ENCODE measurements at places on chromosomes 2 and 18. TPM values are rescaled to one million over a fixed set of nuclear protein-coding genes. Genes with fewer than 3 reads are reported as not detected.

The TMEM178A gene
- 0.97 TPM for total RNA-seq

The DLX1 gene
- not detected for total RNA-seq

The MEP1B gene
- not detected for total RNA-seq

The ARHGAP28 gene
- 3.7 TPM for total RNA-seq

The CCL20 gene
- total RNA-seq = not detected

The RNMT gene
- total RNA-seq = 35.2 TPM

The PSMA8 gene
- not detected for total RNA-seq

The STARD6 gene
- not detected for total RNA-seq

The SNORC gene
- 0.78 TPM for total RNA-seq

The IGFBP5 gene
- 187 TPM for total RNA-seq

The MAP3K19 gene
- total RNA-seq = not detected

GRCh38 chr2:9941196-9941995 lies 10.1 kb upstream of the GRHL1 start:
- no peak for DNase-seq

DNA sequence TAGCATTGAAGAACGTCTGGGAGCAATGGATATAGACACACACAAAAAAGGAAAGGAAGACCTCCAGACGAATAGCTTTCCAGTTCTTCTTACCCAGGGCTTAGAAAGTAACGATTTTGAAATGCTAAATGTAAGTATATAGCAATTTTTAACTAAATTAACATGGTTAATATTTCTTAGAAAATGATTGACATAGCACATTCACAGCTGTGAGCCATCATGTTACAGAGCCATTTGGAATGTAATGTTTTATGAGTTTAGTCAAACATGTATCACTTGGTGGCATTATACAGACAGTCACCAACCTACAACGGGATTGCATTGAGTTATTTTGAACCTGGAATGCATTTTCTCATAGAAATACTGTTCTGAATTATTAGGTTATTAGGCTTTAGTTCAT lies 35.1 kb downstream of the WDR43 start:
- DNase-seq = no peak

DNA sequence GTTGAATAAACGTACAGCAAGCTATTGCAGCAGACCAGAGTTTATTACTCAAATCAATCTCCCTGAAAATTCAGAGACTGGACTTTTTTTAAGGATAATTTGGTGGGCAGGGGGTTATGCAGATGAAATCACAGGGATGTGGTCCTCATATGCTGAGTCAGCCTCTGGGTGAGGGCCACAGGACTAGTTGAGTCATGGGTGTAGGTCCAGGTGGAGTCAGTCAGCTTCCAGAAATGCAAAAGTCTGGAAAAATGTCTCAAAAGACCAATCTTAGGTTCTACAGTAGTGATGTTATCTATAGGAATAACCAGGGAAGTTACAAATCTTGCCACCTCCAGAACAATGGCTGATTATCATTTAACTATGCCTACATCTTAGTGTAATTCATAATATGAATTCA lies 51.1 kb downstream of the ARHGEF33 start:
- DNase-seq = no peak

DNA sequence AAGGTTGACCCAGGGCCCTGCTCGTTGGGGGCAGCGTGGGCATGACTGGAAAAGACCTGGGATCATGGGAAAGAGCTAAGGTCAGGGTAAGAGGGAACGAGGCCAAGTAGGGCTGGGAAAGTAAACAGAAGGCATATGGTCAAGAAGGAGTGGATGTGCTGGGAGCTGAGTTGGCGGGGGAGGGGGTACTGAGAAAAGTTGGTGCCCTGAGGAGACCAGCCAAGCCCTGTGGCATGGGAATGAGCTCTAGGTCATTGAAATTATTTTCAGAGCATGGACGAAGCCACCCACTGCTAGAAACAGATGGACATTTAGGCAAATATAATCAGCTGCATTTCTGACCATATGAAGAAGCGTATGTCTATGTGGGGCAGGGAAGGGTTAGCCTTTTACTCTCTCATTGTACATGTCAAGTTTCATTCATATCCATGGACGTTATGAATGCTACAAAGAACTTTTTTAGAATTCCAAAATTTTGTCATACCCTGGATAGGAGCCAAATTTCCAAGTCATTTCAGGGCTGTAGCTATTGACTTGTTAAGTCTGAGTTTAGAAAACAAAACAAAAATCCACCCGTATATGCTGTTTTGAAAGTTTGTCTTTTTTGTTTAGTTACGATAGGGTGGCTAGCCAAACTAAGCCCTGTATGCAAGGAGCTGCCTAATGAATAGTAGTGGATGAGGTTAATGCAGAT lies 19.1 kb downstream of the MAPRE2 start:
- no peak for DNase-seq

DNA sequence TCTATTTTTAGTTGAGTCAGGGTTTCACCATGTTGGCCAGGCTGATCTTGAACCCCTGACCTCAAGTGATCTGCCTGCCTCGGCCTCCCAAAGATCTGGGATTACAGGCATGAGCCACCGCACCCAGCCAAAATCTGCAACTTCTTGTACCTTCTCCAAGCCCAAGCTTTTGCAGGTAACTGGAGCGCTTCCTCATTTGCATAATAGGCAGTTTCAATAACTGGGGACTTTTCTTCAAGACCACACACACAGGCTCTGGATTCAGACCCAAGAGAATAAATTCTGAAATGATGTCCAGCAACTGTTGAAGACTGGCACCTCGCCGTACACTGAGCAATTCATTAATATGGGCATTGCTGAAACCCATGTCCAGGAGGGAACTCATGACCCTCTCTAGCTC lies 2.8 kb downstream of the MTERF4 start:
- no peak for DNase-seq

- no peak for DNase-seq
Measured at GRCh38 chr2:28747714-28748113, 3.9 kb upstream of the PPP1CB start.

GRCh38 chr2:12890066-12890465 lies 173.3 kb downstream of the TRIB2 start:
- no peak for DNase-seq

DNA sequence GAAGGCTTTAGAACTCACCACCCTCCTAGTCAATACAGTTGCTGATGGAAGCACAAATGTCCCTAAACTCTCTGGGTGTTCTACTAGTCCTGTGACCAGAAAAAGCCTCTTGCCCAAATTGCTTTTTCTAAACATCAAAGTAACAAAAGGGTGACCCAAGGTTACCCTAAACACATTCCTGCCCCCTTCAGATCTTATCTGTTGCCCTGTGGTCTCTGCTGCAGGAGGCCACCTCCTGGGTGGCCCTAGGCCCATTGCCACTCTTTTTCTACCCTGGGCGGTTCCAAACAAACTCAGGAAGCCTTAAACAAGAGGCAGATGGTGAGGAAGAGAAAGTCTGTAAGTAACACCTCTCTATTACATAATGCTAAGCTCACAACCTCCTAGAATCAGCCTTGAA lies 3.3 kb downstream of the RNF152 start:
- no peak for DNase-seq

GRCh38 chr2:238169708-238170251 lies 11.0 kb downstream of the ERFE start:
- no peak for DNase-seq

DNA sequence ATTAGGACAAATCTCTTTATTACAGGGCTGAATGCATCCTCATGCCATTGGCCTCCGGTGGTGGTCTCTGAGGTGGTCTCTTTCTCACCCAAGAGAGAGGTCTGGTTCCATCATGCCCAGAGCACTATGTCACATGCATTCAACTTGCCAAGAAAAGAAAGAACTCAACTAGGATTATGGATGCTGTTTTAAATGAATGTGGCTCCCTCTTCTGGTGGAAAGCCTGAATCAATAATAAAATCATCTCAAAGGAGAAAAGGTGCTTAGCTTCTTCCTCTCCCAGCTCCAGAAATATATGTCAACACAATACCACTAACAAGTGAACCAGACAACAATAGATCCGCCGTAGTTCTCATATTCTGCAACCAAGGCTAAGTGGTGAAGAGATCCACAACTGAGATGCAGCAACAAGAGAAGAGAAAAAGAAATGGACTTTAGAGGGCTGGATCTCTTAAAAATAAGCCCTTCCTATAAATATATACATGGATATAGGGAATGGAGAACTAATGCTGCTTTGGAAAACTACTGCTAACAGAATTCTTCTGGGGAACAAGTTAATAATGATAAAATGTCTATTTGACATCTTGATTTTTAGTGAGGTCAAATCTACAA lies 396.8 kb downstream of the NCKAP5 start:
- DNase-seq = peak; percentile 4

DNA sequence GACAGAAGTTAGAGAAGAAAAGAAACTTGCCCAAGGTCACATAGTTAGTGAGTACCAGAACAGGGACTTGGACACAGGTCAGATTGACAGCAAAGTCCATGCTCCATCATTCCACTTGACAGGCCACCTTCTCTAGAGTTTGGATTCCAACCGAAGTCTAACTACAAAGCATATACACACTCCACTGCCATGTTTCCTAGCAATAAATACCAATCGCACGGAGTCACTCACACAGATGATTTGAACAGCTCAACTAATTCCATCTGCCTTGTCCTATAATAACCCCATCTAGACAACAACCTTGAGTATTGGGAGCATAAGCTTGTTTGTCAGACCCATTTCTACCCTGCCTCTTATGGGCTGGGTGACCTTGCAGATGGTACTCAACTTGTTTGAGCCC lies 334.6 kb upstream of the MGAT5 start:
- DNase-seq = no peak

- DNase-seq = no peak
Measured at GRCh38 chr2:72953976-72954375, 36.7 kb downstream of the EMX1 start.

GRCh38 chr2:179275253-179276012 lies 10.8 kb upstream of the SESTD1 start:
- no peak for DNase-seq

GRCh38 chr2:152755029-152755428 lies 36.6 kb downstream of the ARL6IP6 start:
- DNase-seq = no peak

- DNase-seq = no peak
Measured at GRCh38 chr18:9042766-9043481, 59.6 kb upstream of the NDUFV2 start.

GRCh38 chr18:13982126-13982525 lies 66.8 kb upstream of the MC2R start:
- no peak for DNase-seq

GRCh38 chr2:37323176-37323780 lies 1.4 kb downstream of the PRKD3 start:
- no peak for DNase-seq

DNA sequence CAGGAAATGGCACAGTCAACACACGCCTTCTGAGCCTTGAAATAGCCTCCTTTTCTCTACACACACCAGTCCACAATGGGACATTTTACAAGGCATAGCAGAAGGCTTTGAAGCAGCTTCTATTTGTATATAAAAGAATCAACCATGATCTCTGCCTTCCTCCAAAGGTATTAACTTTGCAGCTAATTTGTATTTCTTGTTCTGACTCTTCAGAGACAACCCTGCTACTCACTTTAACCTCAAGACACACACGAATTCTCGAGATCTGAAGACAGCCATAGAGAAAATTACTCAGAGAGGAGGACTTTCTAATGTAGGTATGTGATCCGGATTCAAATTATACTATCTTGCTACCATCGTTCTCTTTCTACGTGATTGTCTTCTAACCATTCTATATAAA lies 104.6 kb downstream of the VIT start:
- no peak for DNase-seq

- DNase-seq = peak; percentile 51
Measured at GRCh38 chr2:218168635-218169462, 2.1 kb upstream of the CXCR1 start.

DNA sequence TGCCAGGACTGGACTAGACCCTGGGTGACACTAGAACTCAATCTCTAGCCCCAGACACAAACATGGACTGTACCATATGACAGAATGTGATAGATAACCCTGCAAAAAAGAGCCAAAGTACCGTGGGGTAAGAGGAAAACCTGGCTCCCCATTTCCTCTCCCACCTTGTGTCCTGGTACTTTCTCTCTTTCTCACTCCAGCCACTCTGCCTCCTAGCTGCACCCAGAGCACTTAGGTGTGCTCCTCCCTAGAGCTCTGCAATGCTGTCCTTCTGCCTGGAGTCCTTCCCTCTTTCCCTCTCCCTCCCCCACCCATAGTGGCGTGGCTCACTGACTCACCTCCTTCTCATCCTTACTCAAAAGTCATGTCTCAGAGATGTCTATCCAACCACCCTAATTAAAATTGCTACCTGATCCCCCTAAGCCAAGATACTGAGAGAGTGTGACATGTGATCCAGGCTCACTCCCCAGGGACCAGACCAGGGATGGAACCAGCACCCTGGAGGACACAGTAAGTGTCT lies 171.3 kb downstream of the LOXHD1 start:
- no peak for DNase-seq

- no peak for DNase-seq
Measured at GRCh38 chr2:237056287-237056875, 29.3 kb upstream of the COPS8 start.

DNA sequence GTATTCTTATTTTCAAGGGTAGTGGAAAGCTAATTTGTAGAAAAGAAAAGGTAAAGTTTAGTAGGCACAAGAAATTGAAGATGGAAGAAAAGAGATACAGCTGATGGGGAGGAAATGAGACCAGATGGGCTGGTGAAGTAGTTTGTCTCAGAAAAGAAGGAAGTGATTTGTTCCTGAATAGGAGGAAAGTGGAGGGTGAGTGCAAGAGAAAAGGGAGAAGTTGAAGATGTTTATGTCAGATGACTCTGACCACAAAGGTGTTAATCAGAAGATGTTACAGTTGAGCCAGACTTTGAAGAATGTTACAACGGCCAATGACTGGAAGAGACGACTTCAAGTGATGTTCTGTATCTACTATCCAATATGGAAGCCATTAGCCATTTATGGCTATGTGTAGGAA lies 21.2 kb downstream of the ZSCAN30 start:
- no peak for DNase-seq

DNA sequence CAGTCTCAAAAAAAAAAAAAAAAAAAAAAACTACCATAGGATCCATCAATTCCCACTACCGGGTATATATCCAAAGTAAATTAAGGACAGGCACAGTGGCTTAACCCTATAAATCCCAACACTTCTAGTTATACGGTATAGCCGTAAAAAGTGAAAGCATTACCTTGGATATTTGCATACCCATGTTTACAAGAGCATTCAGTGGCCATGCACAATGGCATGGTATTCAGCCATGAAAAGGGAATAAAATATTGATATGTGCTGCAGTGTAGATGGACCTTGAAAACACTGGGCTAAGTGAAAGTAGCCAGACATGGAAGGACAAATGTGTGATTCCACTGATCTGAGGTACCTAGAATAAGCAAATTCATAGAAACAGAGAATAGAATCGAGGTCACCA lies 111.8 kb upstream of the CAB39 start:
- no peak for DNase-seq

- no peak for DNase-seq
Measured at GRCh38 chr2:134154246-134154645, 99.6 kb upstream of the MGAT5 start.

DNA sequence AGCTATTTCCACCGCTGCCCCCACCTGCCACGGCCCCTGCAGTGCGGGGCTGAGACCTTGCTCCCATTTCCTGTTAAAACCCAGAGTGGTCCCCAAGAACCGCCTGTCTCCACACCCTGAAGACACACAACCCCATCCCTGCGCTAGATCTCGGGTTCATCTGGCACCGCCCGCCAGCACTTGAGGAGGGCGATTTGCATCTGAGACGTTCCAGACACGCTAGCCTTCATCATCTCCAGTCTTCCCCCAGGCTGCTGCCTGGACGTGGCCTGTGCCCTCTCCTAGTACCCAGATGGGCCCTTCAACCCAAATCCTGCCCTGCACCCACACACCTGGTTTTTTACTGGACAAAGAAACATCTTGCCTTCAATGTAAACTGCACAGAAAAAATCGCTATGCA lies 49.8 kb downstream of the SLC66A2 start:
- DNase-seq = no peak

All from heart right ventricle (tissue), 16 donors.